ENCODE measurements at places on chromosomes 3 and 15. TPM values are rescaled to one million over a fixed set of nuclear protein-coding genes. Genes with fewer than 3 reads are reported as not detected.

- no peak for DNase-seq
These were observed 24.7 kb downstream of the XPC start for GRCh38 chr3:14153663-14154062.

TICRR gene
- total RNA-seq = 3.0 TPM

NANOGP8 gene
- not detected for total RNA-seq

DNA sequence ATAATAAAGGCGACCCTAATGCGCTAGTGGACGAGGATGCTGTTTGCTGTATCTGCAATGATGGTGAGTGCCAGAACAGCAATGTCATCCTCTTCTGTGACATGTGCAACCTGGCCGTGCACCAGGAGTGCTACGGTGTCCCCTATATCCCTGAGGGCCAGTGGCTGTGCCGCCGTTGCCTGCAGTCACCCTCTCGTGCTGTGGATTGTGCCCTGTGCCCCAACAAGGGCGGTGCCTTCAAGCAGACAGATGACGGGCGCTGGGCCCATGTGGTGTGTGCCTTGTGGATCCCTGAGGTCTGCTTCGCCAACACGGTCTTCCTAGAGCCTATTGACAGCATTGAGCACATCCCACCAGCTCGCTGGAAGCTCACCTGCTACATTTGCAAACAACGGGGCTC lies 7.6 kb downstream of the BRPF1 start:
- DNase-seq = no peak

GRCh38 chr3:142945023-142945422 lies 18.5 kb downstream of the PAQR9 start:
- DNase-seq = no peak

DNA sequence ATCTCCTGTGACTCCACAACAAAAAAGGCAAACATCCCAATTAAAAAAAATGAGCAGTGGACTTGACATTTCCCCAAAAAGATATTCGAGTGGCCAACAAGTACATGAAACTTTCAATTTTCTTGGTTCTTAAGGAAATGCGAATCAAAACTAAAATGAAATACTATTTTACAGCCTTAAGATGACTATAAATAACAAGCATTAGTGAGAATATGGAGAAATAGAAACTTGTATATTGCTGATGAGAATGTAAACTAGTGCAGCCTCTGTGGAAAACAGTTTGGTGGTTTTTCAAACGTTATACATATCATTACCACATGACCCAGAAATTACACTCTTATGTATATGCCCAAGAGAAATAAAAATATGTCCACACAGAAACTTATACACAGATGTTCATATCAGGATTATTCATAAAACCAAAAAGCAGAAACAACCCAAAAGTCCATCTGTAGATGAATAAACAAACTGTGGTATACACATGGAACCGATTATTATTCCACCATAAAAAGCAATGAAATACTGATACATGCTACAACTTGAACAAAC lies 153.2 kb upstream of the GPR149 start:
- no peak for DNase-seq

- no peak for DNase-seq
These were observed 341.8 kb downstream of the RAP2B start for GRCh38 chr3:153503873-153504272.

DNA sequence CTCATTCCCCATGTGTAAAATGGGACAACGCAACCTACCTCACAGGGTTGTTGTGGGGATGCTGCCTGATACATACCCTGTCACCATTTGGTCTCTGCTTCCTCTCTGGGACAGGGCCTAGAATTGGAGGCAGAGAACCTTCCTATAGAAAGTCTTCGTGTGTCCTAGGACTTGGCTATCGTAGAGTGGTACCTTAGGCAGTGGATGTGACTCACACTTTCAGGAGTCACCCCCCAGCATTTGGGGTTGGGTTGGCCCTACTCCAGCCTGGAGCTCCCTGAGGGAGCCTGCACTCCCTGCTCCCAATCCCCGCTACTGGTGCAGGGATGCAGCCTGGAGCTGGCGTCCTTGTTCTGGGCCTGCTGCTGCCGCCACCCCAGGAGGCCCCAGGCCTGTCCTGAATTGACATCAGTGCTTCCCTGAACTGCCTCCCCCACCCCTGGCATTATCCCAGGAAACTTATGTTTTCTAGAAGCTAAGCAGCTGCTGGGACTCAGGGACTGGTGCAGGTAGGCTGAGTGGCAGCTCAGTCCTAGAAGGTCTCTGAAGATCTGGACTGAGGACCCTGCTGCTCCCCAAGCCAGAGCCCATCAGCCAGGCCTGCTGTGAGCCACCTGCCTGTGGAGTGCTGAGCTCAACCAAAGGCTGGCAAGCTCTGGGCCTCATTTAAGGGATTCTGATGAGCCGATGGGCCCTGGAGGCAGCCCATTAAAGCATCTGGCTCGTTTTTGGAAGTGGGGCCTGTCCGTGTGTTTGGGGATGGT lies 9.9 kb downstream of the C15orf39 start:
- DNase-seq = no peak

GATM gene
- total RNA-seq = 0.28 TPM

CHD2 gene
- 71.4 TPM for total RNA-seq

- DNase-seq = no peak
These were observed 1.9 kb downstream of the ATP1B3 start for GRCh38 chr3:141878326-141878725.

DNA sequence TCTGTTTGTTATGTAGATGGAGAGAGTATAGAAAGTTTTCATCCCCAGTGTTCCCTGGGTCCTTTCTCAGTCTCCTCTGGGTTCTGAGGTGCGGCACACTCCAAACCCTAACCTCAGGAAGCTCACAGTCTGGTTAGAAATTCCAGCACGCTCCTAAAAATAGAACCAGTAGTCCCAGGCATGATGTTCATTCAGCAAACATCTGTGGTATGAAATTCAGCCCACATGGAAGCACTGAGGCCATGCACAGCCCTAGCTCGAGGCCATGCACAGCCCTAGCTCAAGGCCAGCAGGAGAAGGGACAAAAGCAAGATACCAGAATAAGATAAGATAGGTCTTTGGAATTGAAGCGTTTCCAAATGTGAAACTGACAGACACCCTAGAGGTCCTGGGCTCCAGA lies 82.3 kb upstream of the OXTR start:
- DNase-seq = peak; percentile 74

GRCh38 chr15:26438316-26438715 lies 334.6 kb downstream of the GABRB3 start:
- no peak for DNase-seq

- DNase-seq = no peak
These were observed 31.4 kb downstream of the SEMA7A start for GRCh38 chr15:74402337-74402841.

IL17RD gene
- 0.72 TPM for total RNA-seq

DNA sequence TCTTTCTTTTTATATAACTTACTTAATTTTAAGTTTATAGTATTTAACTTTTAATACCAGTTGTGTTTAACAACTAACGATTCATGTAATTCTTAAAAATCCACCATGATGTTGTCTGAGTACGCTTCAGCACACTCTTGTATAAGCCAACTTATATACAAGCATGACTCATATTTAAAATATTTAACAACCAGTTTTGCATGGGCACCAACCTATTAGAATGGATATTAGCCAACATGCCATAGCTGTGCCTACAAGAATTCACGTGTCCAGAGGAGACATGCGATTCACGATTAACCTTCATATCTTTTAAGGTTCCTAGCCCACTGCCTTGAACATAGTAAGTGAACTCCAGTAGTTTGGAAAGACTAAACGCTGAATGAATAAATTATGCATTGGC lies 1023.2 kb downstream of the TBL1XR1 start:
- no peak for DNase-seq

DNA sequence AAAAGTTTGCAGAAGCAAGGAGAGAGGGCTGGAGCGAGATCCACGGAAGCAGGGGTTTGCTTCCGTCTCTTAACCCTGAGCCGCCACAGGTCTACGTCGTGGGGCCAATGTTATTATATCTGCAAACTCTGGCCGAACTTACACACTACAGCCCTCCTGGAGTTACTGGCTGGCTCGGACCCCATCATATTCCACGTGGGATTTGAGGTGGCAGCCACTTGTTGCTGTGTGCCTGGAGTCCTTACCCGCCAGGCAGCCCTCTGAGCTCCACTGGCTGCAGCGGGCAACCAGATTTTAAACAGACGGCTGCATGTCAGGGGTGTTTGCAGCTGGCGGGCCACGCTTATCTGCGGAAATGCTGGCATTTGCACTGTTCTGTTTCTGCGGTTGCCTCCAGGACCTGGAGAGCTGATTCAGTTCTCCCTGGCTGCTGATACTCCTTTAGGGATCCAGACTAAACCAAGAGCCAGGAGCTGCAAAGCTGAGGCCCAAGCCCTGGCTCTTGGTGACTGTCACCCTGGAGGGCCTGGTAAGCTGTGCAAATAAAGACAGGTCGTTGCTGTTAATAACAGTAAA lies 34.7 kb downstream of the TM2D3 start:
- DNase-seq = no peak

DNA sequence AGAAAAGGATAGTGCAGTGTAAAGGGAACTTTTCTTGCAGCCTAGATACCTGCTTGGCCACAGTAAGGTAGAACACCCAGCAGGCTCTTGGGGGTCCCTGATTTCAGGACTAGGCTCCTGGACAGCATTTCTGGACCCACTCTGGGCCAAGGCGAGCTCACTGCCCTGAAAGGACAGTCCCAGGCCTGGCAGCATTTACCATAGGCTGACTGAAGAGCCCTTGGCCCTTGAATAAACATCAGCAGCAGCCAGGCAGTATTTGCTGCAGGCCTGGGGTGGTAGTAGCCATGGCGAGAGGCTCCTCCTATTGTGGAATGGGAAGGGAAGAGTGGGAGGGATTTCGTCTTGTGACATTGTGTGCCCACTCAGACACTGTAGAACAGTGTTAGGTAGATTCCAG lies 529.2 kb downstream of the TUSC7 start:
- no peak for DNase-seq

DNA sequence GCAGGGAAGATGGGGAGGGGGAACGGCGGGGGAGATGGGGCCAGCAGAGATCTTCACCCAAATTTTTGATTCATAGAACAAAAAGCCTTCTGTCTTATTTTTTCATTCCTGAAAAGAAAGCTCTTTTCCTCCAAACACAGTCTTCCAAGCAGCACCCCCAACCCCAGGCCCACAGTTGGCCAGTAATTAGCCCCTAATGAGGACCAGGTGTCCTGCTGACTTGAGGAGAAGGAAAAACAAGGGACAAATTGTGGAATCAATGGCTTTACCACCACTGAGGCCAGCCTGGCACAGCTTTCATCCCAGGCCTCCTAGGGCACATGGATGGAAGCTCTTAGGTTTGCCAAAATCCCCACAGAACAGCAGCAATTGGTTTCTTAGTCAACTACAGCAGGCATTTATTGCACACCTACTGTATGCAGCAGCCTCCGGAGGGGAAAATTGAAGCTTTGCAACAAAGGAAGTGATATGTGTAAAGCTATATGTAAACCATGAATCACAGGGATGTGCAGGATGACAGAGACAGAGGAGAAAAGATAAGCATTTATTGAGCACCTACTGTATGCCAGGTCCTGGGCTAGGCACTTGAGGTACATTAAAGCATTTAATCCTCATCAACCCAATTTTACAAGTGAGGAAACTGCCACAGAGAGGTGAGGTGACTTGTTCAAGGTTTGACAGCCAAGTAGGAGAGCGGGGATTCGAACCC lies 199.5 kb downstream of the TBC1D2B start:
- no peak for DNase-seq

LRRIQ4 gene
- total RNA-seq = not detected

IL20RB gene
- 0.56 TPM for total RNA-seq
